Left renal pelvis (tissue), 4 donors: ENCODE measurements at places on chromosomes 16 and 17.

- no peak for DNase-seq
These were observed 4.1 kb downstream of the IL4R start for GRCh38 chr16:27317738-27318391.

DNA sequence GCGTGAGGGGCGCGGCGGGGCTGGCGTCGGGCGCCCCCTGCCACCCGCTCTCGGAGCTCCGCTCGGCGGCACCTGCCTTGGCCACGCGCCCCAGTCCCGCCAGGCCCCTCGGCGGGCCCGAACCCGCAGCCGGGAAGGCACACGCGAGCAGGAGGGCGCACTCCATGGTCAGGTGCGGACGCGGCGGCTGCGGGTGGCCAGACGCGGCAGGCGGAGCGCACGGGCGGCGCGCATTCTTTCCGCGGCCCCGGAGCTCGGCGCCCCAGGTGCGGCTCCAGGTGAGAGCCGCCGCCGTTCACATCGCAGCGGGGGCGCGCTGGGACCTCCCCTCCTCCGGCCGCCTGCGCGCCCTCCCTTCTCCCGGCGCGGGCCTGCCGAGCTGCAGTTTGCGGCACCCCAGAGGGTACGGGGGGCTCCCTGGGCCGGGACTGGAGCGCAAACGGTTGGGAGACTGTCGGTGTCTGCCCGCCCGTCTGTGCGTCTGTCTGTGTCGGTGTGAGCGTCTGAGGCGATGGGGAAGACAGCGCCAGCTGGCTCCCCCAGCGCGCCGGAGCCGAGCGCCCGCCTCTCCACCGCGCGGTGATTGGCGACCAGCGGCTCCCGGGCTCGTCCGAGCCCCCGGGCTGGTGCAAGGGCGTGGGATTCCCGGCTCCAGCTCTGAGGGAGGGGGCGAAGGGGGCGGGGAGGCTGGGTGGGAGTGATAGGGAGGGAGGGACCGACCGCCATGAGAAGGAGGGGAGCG is at the start of gene ADAMTS18:
Gene ADAMTS18 (minus strand): TSS at position 505 of the 742 bp plus-strand sequence. CDS start 339 bp downstream, at position 166.
- no peak for DNase-seq

DNA sequence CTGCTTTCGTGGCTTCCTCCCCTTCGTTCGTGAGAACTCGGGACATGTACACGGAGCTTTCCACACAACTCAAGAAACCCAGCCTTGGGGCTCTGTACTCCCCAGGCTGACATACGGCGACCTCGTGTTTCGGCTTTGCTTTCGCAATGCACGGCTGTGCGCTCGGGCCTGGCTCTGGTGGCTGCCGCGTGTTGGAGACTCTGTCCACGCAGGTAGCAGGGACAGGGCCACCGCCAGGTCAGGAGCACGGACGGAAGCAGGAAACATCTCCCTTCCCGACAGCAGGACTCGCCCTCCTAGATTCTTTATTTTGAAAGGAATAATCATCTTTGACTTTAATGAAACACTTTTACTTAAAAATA is 17.3 kb downstream of the UTS2R start:
- no peak for DNase-seq

DNA sequence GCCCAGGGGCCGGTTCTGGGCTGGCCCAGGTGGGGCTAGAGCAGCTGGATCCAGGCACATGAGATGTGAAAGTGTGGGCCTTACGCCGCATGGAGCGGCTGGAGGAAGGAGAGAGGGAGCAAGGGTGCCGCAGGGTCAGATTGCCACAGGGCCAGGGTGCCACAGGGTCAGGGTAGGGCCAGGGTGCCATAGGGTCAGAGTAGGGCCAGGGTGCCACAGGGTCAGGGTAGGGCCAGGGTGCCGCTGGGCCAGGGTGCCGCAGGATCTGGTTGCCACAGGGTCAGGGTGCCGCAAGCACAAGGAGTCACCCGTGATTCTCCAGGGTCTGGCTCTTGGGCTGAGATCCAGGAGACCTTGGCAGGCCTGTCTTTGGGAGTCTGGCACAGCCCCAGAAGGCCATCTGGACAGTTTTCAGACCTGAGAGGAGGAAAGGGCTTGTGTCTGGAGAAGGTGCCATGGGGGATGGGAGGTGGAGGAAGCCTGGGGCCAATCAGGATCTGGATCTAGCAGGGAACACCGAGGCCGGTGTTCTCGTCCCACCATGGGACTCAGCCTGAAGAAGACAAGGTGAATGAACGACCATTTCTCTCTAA is 13.1 kb upstream of the LASP1NB start:
- DNase-seq = no peak

GRCh38 chr17:67258821-67259468 is 13.9 kb upstream of the HELZ start:
- no peak for DNase-seq

GRCh38 chr16:749010-749409 is 8.2 kb upstream of the CIAO3 start:
- no peak for DNase-seq
